ENCODE measurements at places on chromosomes 2 and 18. TPM values are rescaled to one million over a fixed set of nuclear protein-coding genes. Genes with fewer than 3 reads are reported as not detected.

- DNase-seq: no peak
- H3K27ac ChIP-seq: no peak overlapping the region
- H3K27me3 ChIP-seq: no peaks in the 10 kb centered on the region
- no peaks in the 10 kb centered on the region for H3K36me3 ChIP-seq
- H3K4me3 ChIP-seq: no peak overlapping the region
Observed at GRCh38 chr2:2842466-2842865, 511.4 kb upstream of the MYT1L start.

GRCh38 chr2:37790462-37790861 lies 119.0 kb upstream of the CDC42EP3 start:
- H3K4me3 ChIP-seq: no peak overlapping the region
- H3K27me3 ChIP-seq: no peaks in the 10 kb centered on the region
- no peak for DNase-seq

DNA sequence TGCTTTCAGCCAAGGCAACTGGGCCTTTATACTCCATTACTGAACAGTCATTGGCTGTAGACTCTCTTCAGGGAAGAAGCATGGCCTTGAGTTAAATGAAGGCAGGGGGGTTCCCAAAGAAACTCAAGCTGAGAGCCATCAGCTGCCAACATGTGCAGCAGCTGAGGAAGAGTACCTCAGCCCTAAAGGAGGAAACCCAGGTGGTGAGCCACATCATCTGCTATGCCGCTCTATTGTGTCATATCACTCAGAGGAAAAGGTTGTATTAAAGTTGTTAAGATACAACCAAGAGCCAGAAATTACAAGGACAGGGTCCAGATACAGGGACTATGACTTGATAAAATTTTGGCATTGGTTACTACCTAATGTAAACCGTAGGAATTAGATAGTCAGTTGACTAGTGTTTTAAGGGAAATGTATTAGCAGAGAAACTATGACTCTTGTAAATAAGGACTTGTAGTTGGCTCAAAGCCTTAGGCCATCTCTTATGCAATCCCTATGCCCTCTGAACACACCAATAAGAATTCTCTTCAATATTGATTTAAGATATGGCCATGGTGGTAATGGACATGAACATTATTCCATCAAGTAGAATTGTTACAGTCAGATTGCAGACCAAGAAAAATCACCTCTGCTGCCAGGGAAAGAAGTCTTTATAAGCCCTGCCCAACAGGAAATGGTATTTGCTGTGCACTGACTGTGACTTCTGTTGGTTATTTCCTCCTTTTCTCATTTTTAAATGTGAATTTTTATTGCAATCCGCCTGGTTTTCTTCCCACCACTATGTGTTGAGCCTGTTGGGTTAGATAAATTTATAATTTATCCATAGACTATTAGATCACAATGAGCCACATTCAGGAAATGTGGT lies 9.2 kb upstream of the LRPPRC start:
- no peaks in the 10 kb centered on the region for H3K4me1 ChIP-seq
- no peak for DNase-seq
- H3K27ac ChIP-seq: no peak overlapping the region

DNA sequence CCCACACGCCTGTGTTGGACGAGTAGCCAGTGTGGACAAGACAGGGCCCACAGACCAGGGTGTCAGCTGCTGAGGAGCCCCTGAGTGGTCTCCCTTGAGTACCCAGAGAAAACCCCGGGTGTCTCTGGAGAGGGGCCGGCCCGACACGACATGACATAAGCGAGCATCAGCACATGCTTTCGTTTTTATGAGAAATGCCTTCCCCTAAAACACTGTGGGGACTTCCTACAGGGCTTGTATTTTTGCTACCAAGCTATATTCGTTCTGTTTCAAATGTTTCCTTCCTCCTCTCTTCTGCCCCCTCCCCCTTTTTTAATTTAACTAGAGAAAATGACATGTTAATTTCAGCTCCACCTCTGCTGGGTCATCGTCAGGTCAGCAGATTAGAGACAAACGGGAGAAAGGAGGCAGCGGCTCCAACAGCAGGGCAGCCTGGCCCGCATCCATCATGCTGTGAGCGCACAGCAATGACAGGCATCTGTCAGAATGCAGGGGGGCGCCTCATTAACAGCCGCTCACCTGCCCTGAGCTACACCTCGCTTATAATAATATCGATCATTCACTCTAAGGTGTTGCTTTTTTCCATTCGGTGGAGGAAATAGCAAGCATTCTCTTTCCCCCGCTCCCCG lies 286.2 kb downstream of the ZNF516 start:
- H3K36me3 ChIP-seq: no peaks in the 10 kb centered on the region
- no peaks in the 10 kb centered on the region for H3K27me3 ChIP-seq
- no peak overlapping the region for H3K27ac ChIP-seq
- H3K4me3 ChIP-seq: no peak overlapping the region
- H3K4me1 ChIP-seq: no peaks in the 10 kb centered on the region
- no peak for DNase-seq

GRCh38 chr2:103353774-103354173 lies 591.9 kb downstream of the TMEM182 start:
- H3K36me3 ChIP-seq: no peaks in the 10 kb centered on the region
- DNase-seq: no peak
- no peak overlapping the region for H3K4me3 ChIP-seq
- no peaks in the 10 kb centered on the region for H3K4me1 ChIP-seq
- H3K27me3 ChIP-seq: no peaks in the 10 kb centered on the region

GRCh38 chr2:97654791-97655190 lies 8.9 kb downstream of the COX5B start:
- no peak overlapping the region for H3K27ac ChIP-seq
- H3K4me3 ChIP-seq: no peak overlapping the region
- DNase-seq: no peak
- H3K27me3 ChIP-seq: no peaks in the 10 kb centered on the region

The RBFA gene
- 23.1 TPM for total RNA-seq

The ANKRD30B gene
- not detected for total RNA-seq

The ALK gene
- total RNA-seq: not detected

- H3K36me3 ChIP-seq: no peaks in the 10 kb centered on the region
- no peak overlapping the region for H3K27ac ChIP-seq
- H3K4me3 ChIP-seq: no peak overlapping the region
- no peak for DNase-seq
Observed at GRCh38 chr2:128727404-128727803, 408.7 kb upstream of the HS6ST1 start.

The PRKAG3 gene
- not detected for total RNA-seq

DNA sequence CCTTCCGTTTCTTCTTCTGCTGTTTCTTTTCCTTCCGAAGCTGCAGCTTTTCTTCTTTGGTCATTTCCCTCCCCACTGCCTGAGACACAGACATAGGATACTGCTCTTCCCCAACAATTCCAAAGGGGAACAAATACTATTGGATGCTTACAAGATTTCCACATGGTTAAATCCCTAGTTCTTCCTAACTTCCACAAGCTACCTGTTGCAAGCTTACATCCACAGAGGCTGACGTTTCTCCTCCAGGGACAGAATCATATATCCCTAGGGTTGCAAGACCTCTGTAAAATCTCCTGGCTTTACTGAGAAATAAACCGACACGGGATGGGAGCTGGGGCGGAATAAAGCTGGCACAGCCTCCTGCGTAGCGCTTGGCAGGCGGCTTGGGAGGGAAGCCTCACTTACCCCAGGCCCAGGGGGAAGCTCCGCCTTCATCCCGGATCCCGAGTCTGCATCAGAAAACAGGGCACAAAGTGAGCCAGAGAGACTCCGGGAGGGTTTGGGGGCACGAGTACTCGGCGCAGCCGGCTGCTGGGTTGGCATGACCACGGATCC lies 590 bp downstream of the EIF2B4 start:
- peaks cover 48% of the 10 kb centered on the region for H3K36me3 ChIP-seq
- no peaks in the 10 kb centered on the region for H3K27me3 ChIP-seq
- peak overlapping the region; percentile 84 for H3K27ac ChIP-seq

DNA sequence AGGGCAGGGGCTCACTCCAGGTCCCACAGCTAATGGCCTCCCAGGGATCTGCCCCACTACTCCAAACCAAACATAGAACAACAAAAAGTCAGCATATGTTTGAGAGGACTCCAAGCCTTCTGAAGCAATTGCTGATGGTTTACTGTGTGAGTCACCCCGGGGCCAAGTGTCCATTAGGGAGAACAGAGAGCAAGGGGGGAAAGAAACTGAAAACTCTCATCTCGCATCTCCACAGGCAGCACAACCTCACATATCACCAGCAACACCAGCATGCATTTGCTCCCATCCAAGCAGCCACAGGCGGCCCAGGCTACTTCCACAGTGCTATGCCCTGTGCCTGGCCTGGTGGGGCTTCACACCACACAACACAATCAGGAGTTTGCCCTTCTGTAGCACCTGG lies 39.1 kb downstream of the CYRIA start:
- no peaks in the 10 kb centered on the region for H3K27me3 ChIP-seq
- H3K4me3 ChIP-seq: no peak overlapping the region
- H3K27ac ChIP-seq: peak overlapping the region; percentile 30
- no peaks in the 10 kb centered on the region for H3K36me3 ChIP-seq

The CDK15 gene
- total RNA-seq: 1.5 TPM

The SMARCAL1 gene
- 5.3 TPM for total RNA-seq

GRCh38 chr2:181362561-181362960 lies 94.6 kb upstream of the ITGA4 start:
- no peaks in the 10 kb centered on the region for H3K27me3 ChIP-seq
- no peaks in the 10 kb centered on the region for H3K36me3 ChIP-seq
- no peaks in the 10 kb centered on the region for H3K4me1 ChIP-seq
- no peak overlapping the region for H3K4me3 ChIP-seq
- DNase-seq: no peak

GRCh38 chr2:230010501-230010900 lies 58.2 kb downstream of the SLC16A14 start:
- no peaks in the 10 kb centered on the region for H3K4me1 ChIP-seq
- DNase-seq: no peak
- no peak overlapping the region for H3K27ac ChIP-seq
- H3K27me3 ChIP-seq: no peaks in the 10 kb centered on the region
- no peak overlapping the region for H3K4me3 ChIP-seq
- no peaks in the 10 kb centered on the region for H3K36me3 ChIP-seq

DNA sequence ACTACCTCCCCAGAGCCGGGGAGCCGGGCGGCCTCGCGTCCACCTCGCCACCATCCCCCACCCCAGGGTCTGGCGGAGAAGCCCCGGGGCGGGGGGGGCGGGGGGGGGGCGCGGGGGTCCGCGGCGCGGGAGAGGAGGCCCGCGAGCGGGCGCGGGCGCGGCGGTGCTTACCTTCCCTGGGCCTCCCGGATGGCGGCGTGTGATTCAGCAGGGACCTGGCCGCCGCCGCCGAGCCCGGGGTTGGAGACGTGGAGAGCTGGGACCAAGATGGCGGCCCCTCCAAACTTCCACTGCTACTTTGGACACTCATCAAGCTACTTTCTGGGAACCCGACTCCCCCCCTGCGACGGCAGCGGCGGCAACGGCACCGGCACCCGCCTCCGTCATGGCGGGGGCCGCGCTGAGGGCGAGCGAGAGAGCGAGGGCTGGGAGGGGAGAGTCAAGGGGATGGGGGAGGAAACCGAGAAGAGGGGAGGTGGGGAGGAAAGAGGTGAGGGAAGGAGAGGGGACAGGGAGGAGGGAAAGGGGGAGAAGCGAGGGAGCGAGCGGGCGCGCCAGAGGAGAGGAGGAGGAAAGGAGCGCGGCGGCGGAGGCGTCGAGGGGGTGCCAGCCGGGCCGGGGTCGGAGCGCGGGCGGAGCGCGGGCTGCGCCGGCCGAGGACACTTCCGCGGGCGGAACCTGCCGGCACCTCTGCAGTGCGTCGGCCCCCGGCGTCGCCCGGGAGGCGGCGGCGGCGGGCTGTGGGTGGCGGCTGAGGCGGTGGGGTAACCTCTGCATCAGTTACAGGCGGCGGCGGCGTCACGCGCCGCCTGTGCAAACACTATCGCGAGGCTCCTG lies at the start of gene TLK1:
Gene TLK1, minus strand, starts transcription at position 775 of the 837 bp plus-strand sequence. Its CDS starts 465 bp downstream, at position 310.
- H3K27ac ChIP-seq: peak within 1 kb of the TSS; percentile 98
- no peaks in the 10 kb centered on the region for H3K36me3 ChIP-seq
- H3K4me3 ChIP-seq: peak within 1 kb of the TSS; percentile 96
- no peaks in the 10 kb centered on the region for H3K27me3 ChIP-seq
- DNase-seq: peak; percentile 85

GRCh38 chr2:234839285-234839684 lies 112.5 kb upstream of the SH3BP4 start:
- DNase-seq: no peak
- no peaks in the 10 kb centered on the region for H3K36me3 ChIP-seq
- H3K4me3 ChIP-seq: no peak overlapping the region
- no peaks in the 10 kb centered on the region for H3K27me3 ChIP-seq
- H3K27ac ChIP-seq: no peak overlapping the region

DNA sequence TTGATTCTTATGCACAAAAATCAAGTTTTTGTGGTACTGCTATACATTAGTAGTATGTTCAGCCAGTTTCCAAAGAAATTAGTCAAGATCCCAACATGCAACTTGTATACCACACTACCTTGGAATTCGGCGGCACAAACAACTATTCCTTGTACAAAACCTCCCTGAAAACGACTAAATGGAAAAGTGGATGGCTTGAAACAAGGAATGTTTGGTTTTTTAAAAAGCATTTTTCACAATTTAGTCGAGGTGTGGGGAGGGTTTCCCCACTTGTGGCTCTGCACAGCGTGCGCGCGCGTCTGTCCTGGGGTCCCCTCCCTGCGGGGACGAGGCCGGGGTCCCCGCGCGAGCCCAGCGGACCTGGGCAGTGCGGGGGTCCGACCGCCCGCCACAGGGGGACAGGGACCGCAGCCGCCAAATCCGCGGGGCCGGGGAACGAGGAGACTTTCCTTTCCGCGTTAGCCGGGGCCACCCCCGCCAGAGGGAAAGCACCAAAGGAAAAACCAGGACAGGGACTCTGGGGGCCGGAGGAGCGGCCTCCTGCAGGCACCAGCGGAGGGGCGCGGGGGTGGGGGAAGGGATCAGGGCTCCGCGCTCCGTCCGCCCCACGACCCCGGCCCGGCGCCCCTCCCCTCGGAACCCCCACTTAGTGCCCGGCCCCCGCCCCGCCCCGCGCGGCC lies 534 bp upstream of the SOCS6 start:
- DNase-seq: no peak
- peaks cover 8% of the 10 kb centered on the region for H3K4me1 ChIP-seq
- H3K27ac ChIP-seq: peak overlapping the region; percentile 76

- H3K4me1 ChIP-seq: no peaks in the 10 kb centered on the region
- no peaks in the 10 kb centered on the region for H3K27me3 ChIP-seq
- no peak for DNase-seq
- no peak overlapping the region for H3K4me3 ChIP-seq
- no peak overlapping the region for H3K27ac ChIP-seq
Observed at GRCh38 chr2:160555420-160556071, 61.9 kb upstream of the RBMS1 start.

GRCh38 chr2:173431191-173431590 lies 76.5 kb downstream of the CDCA7 start:
- no peaks in the 10 kb centered on the region for H3K4me1 ChIP-seq
- H3K4me3 ChIP-seq: no peak overlapping the region
- no peaks in the 10 kb centered on the region for H3K36me3 ChIP-seq
- DNase-seq: no peak

Data from ascending aorta (tissue), 2 donors.